ENCODE measurements at places on chromosomes 6 and 20. TPM values are rescaled to one million over a fixed set of nuclear protein-coding genes. Genes with fewer than 3 reads are reported as not detected.

GRCh38 chr6:53325785-53326184 lies 23.0 kb downstream of the ELOVL5 start:
- H3K27ac ChIP-seq: peak overlapping the region; percentile 83
- DNase-seq: peak; percentile 48
- no peaks in the 10 kb centered on the region for H3K36me3 ChIP-seq
- no peaks in the 10 kb centered on the region for H3K27me3 ChIP-seq

DNA sequence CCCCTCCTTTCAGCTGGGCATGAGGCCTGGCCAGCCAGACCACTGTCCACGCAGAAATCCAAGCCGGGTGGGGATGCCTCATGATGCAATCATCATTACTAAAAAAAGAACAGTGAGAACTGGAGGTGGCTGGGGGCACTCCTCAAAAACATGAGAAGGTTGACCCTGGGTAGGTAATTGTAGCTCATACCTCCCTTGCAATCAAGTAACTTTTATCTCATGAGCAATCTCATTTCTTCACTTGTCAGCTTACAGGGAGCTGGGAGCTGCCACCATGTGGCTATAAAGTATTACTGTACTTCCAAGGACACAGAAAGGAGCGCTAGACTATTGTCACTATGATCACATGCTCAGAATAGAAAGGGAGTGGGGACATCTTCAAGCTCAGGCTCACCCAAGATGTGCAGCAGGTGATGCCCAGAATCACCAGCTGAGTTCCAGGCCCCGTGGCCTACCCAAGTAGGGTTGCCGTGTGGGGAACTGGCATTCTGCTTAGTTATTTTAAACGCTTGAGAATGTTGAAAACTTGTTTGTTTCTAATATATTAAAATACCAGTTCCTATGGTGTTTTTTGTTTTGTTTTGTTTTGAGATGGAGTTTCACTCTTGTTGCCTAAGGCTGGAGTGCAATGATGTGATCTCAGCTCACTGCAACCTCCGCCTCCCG lies 3.0 kb upstream of the CDH26 start:
- H3K4me1 ChIP-seq: no peaks in the 10 kb centered on the region
- H3K27ac ChIP-seq: no peak overlapping the region
- no peak for DNase-seq
- H3K36me3 ChIP-seq: no peaks in the 10 kb centered on the region

GRCh38 chr20:38892091-38892981 lies 33.9 kb upstream of the FAM83D start:
- no peaks in the 10 kb centered on the region for H3K4me1 ChIP-seq
- H3K27me3 ChIP-seq: peaks cover 23% of the 10 kb centered on the region
- H3K36me3 ChIP-seq: no peaks in the 10 kb centered on the region
- DNase-seq: no peak
- H3K4me3 ChIP-seq: no peak overlapping the region

DNA sequence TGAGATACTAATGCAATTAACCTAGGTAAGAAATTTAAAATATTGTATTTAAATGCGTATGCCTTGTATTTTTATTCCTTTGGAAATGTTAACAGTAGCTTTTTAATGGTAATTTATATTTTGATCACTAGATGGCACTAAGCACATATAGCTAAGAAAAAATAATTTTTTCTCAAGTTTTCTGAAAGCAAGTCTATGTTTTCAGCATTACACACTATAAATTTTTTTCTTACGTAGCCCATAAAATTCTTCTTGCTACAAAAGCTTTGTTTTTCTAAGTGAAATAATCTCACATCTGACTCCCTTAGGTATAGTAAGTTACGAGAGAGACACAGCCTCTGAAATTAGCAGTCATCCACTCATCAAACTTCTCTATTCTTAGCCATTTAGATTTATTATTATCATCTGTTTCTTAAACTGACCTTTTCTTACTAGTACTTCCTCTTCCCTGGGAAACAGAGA lies 35.7 kb downstream of the TSPYL4 start:
- H3K27me3 ChIP-seq: no peaks in the 10 kb centered on the region
- no peaks in the 10 kb centered on the region for H3K36me3 ChIP-seq
- H3K27ac ChIP-seq: no peak overlapping the region
- no peak overlapping the region for H3K4me3 ChIP-seq
- DNase-seq: no peak
- H3K4me1 ChIP-seq: no peaks in the 10 kb centered on the region

- no peak overlapping the region for H3K4me3 ChIP-seq
- DNase-seq: no peak
- H3K36me3 ChIP-seq: no peaks in the 10 kb centered on the region
- H3K4me1 ChIP-seq: no peaks in the 10 kb centered on the region
- H3K27me3 ChIP-seq: no peaks in the 10 kb centered on the region
- no peak overlapping the region for H3K27ac ChIP-seq
These were observed 94.0 kb upstream of the SLC2A12 start for GRCh38 chr6:134146268-134147033.

DNA sequence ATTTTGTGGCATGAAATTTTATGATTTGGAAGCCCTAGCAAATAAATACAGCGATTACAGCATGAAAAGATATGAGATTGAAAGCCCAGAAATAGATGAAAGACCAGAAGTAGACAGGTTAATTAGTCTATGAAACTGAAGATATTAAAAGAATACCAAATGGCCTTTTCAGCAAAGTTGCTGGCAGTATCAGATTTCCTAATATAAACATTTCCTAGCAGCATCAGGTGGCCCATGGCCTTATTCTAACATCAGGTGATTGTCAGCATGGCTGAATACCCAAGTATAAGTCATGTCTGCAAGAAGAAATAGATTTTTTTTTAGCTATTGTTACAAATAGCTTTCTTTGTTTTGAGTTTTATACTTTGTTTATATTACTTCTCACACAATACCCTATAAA lies 93.2 kb downstream of the CLVS2 start:
- H3K4me3 ChIP-seq: no peak overlapping the region
- no peak for DNase-seq
- H3K27ac ChIP-seq: no peak overlapping the region
- peaks cover 2% of the 10 kb centered on the region for H3K4me1 ChIP-seq
- no peaks in the 10 kb centered on the region for H3K36me3 ChIP-seq

DNA sequence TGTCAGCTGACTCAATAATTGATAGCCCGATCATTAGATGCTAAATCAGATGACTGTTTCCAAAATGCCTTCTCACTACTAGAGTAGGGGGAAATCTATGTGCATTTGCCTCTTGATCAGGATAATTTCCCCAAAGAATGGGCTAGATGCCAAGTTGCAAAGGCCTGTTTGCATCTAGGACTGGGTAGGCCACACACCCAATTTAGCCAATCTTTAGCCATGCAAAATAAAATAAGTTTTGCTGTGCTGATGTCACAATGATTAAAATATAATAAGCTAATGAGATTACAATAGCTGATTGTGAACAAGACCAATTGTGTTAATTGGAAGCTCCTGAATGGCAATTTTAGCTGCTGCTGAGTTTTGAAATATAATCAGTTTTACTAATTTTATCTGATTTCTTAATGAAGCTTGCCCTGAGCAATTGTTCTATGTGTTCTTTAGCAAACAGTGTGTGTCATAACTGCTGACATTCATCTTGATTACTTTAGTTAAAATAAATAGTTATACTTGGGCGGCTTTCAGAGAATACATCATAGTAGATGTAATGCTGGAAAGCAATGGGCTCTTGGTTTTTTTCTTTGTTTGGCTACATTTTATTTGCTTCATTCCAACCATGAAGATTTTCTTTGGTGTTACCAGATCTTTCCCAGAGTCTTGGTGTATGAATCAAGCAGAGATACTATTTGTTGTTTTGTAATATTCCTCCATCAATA lies 973.2 kb upstream of the SLC35B3 start:
- H3K4me1 ChIP-seq: peaks cover 13% of the 10 kb centered on the region
- no peak overlapping the region for H3K27ac ChIP-seq
- no peaks in the 10 kb centered on the region for H3K36me3 ChIP-seq
- peak; percentile 38 for DNase-seq
- H3K4me3 ChIP-seq: no peak overlapping the region

DNA sequence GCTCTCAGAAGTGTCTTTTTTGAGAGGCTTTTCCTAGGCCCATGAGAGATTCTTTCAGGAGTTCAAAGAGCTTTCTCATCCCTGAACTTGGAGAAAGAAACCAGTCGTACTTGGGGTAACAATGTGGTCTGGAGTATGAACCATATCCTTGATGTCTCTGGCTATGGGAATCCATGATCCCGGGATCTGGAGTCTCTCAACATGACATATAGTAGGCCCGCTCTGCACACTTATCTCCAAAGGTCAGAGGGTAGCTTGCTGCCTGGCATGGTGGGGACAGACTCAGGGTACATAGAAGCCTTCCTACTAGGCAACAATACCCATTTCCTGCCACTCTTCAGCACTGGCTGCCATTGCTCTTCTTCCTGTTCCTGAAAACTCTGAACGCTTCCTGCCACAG lies 42.2 kb upstream of the NFATC2 start:
- H3K4me1 ChIP-seq: peaks cover 8% of the 10 kb centered on the region
- H3K36me3 ChIP-seq: no peaks in the 10 kb centered on the region
- no peak overlapping the region for H3K27ac ChIP-seq

- H3K27me3 ChIP-seq: no peaks in the 10 kb centered on the region
- peak; percentile 77 for DNase-seq
- H3K4me1 ChIP-seq: peaks cover 18% of the 10 kb centered on the region
- no peak overlapping the region for H3K4me3 ChIP-seq
- peak overlapping the region; percentile 70 for H3K27ac ChIP-seq
These were observed 3.6 kb upstream of the ADGRG6 start for GRCh38 chr6:142297996-142298753.

DNA sequence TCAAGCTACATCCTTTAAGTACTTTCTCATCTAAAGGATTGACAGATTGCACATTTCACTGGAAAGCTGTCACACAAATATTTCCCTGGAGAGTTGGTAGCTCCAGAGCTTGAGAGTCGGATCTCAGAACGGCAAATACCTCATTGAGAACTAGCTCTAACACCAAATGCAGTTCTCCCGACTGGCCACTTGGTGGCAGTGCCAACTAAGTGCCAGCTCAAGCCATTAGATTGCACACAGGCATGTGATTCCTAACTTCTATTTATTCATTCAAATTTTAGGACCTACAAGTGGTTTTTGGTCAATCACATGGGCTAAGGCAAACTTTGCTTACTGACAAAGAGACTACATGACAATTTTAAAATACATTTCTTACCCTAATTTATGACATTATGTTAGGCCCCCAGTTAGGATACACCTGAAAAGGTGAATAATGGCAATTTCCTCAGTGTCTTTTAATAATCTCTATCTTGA lies 7.9 kb upstream of the MCHR2 start:
- no peaks in the 10 kb centered on the region for H3K36me3 ChIP-seq
- peaks cover 13% of the 10 kb centered on the region for H3K27me3 ChIP-seq
- H3K27ac ChIP-seq: no peak overlapping the region

DNA sequence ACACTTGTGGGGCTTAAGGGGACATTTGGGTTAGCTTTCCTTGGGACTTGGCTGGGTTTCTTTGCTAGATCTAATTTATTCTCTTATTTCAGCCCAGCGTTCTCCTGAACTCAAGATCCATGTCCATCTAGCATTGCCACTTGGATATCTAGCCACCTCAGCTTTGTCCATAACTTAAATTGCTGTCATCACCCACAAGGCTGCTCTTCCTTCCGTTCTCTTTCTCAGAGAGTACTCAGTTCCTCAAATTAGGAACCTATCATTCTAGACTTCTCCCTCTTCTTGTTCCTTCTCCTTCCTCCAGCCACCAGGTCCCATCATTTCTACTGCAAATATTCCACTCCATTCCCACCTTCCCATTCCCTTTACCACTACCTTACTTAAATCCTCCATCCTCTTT lies 4.3 kb downstream of the SMIM26 start:
- peaks cover 6% of the 10 kb centered on the region for H3K36me3 ChIP-seq
- no peak for DNase-seq
- no peak overlapping the region for H3K27ac ChIP-seq

- H3K4me1 ChIP-seq: peaks cover 24% of the 10 kb centered on the region
- H3K4me3 ChIP-seq: no peak overlapping the region
- DNase-seq: peak; percentile 40
- H3K36me3 ChIP-seq: no peaks in the 10 kb centered on the region
- no peak overlapping the region for H3K27ac ChIP-seq
- no peaks in the 10 kb centered on the region for H3K27me3 ChIP-seq
These were observed 32.6 kb upstream of the TBC1D7 start for GRCh38 chr6:13360671-13361540.

DNA sequence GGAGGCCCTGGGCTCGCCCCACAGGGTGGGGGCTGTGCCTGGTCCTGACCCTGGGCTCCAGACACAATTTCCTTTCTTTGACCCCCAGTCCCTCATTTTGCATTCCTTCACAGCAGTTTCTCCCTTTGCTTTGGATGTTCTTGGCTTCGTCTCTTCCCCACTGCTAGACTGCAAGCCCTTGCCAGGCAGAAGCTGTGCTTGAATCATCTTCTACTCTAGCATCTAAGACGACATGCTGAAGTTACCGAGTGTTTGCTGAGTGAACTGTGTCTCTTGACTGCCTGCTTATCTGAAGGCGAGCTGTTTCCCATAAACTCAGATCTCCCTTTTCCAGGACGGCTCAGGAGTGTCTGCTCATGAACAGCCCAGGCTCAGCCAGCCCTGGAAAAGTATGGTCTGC lies 14.3 kb upstream of the SYNDIG1 start:
- no peak overlapping the region for H3K27ac ChIP-seq
- no peaks in the 10 kb centered on the region for H3K4me1 ChIP-seq
- H3K27me3 ChIP-seq: peaks cover 34% of the 10 kb centered on the region
- no peak for DNase-seq

DNA sequence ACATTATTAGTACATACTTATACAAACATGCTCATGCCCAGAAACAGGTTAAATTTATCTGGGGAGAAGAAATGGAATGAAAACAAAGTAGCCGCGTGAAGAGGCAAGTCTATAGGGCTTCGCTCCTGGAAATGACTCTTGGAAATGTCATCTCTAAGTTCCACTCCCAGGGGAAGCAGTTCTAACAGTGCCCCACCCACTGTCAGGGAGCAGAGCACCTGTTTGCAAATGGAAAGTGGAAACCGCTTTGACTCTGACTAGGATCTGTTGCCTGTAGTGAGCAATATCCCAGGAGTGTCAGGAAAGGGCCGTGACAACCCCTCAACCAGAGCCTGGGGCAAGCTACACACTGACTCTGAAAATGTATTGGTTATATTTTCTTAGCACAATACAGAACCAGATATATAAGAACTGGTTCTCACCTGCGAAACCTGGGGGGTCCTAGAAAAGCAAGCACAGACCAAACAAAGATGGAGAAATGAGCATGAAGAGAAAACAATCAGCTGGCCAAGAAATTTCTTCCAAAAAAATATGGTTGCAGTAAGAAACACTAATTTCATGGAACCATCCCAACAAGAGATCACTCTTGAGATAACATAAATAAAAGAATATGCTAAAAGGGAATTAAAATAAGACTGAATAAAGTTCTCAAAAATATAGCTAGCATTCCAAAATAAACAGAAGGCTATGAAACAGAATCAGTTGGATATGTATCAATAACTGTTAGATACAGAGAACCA lies 47.5 kb upstream of the CRISP1 start:
- no peaks in the 10 kb centered on the region for H3K36me3 ChIP-seq
- H3K4me3 ChIP-seq: no peak overlapping the region
- no peaks in the 10 kb centered on the region for H3K4me1 ChIP-seq
- no peak for DNase-seq
- H3K27me3 ChIP-seq: no peaks in the 10 kb centered on the region
- no peak overlapping the region for H3K27ac ChIP-seq

GRCh38 chr20:55830121-55830827 lies 175.0 kb downstream of the CBLN4 start:
- DNase-seq: no peak
- no peaks in the 10 kb centered on the region for H3K36me3 ChIP-seq
- H3K27ac ChIP-seq: no peak overlapping the region
- no peak overlapping the region for H3K4me3 ChIP-seq
- no peaks in the 10 kb centered on the region for H3K4me1 ChIP-seq
- no peaks in the 10 kb centered on the region for H3K27me3 ChIP-seq

The EFCAB8 gene
- 0.41 TPM for total RNA-seq

The UBE2V1 gene
- total RNA-seq: 136 TPM

The MAP3K4 gene
- 22.1 TPM for total RNA-seq

The RAB44 gene
- 0.14 TPM for total RNA-seq

The CLIC5 gene
- total RNA-seq: 0.14 TPM

The GFRAL gene
- total RNA-seq: not detected

The SYTL3 gene
- total RNA-seq: 1.2 TPM

Data from astrocyte (in vitro differentiated cells and primary cell).